ENCODE measurements at places on chromosomes 4 and X. TPM values are rescaled to one million over a fixed set of nuclear protein-coding genes. Genes with fewer than 3 reads are reported as not detected.

Gene PHOX2B
- total RNA-seq = not detected

Gene SSX2
- total RNA-seq = not detected

Gene EGFL6
- total RNA-seq = not detected

Gene PITX2
- not detected for total RNA-seq

Gene BMX
- 1.3 TPM for total RNA-seq

Gene MAOA
- 93.6 TPM for total RNA-seq

Gene CENPVL1
- total RNA-seq = not detected

Gene SLC9A7
- 5.5 TPM for total RNA-seq

DNA sequence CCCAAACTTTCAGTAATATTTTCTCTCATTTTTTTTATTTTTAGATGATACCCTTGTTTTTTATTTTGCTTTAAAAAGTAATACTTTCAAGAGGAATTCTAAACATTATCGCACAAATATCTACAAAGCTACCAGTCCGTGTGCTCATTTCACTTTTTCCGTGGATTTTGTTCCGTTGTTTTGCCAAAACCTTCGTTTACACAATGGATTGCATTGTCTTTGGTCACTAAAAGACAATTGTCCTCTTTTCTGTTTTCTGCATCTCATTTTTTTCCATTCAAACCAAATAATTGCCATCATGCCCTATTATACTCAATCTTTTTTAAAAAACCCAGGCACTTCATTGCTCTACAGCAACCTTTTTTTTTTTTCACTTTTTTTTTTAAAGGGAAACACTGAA, 214.9 kb downstream of the CXXC4 start:
- H3K27ac ChIP-seq = no peak overlapping the region
- H3K36me3 ChIP-seq = no peaks in the 10 kb centered on the region
- DNase-seq = no peak

GRCh38 chr4:163332526-163333406, at the start of gene NPY1R:
NPY1R (minus strand) TSS chr4:163332596; CDS start chr4:163326554, 6,042 bp downstream.
- DNase-seq = peak; percentile 8
- H3K36me3 ChIP-seq = no peaks in the 10 kb centered on the region
- peak within 1 kb of the TSS; percentile 73 for H3K4me3 ChIP-seq
- no peaks in the 10 kb centered on the region for H3K27me3 ChIP-seq

DNA sequence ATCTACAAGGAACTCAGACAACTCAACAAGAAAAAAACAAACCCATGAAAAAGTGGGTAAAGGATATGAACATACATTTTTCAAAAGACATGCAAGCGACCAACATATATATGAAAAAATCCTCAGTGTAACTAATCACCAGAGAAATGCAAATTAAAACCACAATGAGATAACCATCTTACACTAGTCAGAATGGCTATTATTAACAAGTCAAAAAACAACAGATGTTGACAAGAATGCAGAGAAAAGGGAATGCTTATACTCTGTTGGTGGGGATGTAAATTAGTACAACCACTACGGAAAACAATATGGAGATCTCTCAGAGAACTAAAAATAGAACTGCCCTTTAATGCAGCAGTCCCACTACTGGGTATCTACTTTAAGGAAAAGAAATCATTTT, 12.1 kb downstream of the NIPAL1 start:
- no peaks in the 10 kb centered on the region for H3K36me3 ChIP-seq
- no peaks in the 10 kb centered on the region for H3K4me1 ChIP-seq
- DNase-seq = no peak
- H3K27me3 ChIP-seq = no peaks in the 10 kb centered on the region
- no peak overlapping the region for H3K27ac ChIP-seq
- H3K4me3 ChIP-seq = no peak overlapping the region

DNA sequence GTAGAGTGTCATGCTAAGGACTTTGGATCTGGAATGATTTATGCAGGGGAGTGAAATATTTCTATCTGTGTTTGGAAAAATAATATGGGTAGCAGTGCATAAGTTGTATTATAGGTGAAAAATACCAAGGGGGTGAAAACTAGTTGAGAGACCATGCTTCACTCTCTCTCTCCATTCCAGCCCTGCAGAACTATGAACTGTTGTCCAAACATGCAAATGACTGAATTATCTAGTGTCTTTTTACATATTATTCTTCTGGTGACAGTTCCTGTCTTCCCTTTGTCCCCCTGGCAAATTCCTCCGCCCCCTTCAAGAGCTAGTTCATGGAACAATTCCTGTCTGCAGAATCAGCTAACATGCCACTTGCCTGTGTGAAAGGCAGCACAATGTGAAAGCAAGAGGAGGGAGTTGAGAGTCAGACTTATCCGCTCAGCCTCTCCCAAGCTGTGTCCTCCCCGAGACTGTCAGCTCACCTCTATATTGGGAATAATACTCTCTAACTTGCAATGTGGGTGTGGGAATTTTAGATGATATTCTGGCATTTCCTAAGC, 2.3 kb downstream of the PF4 start:
- no peak overlapping the region for H3K27ac ChIP-seq
- no peaks in the 10 kb centered on the region for H3K4me1 ChIP-seq
- no peak overlapping the region for H3K4me3 ChIP-seq
- no peaks in the 10 kb centered on the region for H3K36me3 ChIP-seq

- H3K27me3 ChIP-seq = no peaks in the 10 kb centered on the region
- no peaks in the 10 kb centered on the region for H3K36me3 ChIP-seq
- no peak overlapping the region for H3K27ac ChIP-seq
Observed at GRCh38 chr4:97330917-97331316, 812.4 kb downstream of the STPG2 start.

GRCh38 chr4:8029689-8030088, 90.0 kb upstream of the AFAP1 start:
- H3K4me1 ChIP-seq = no peaks in the 10 kb centered on the region
- no peak overlapping the region for H3K4me3 ChIP-seq
- no peaks in the 10 kb centered on the region for H3K27me3 ChIP-seq

GRCh38 chr4:94892051-94892450, 134.3 kb downstream of the BMPR1B start:
- no peak overlapping the region for H3K27ac ChIP-seq
- H3K4me3 ChIP-seq = no peak overlapping the region

- peaks cover 8% of the 10 kb centered on the region for H3K4me1 ChIP-seq
- H3K36me3 ChIP-seq = no peaks in the 10 kb centered on the region
- peak overlapping the region; percentile 30 for H3K27ac ChIP-seq
- no peak overlapping the region for H3K4me3 ChIP-seq
- H3K27me3 ChIP-seq = no peaks in the 10 kb centered on the region
Observed at GRCh38 chr4:123825596-123826291, 429.1 kb downstream of the SPRY1 start.

DNA sequence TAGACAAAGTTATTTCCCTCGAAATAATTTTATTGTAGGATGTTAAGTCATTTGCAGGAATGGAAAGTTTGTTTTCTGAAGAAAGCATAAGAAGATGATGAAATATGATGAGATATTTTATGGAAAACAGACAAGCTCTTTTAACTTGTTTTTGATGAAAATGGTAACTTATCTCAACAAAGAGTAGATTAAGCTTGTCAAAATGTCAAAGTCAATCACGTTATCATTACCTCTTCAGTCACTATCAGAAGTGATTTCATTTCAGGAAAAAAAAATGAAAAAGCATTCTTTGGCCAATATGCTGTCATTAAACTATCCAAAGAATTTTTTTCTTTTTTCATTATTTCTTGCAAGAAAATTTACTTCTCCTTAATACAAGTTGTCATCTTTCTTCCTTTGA, 221.0 kb upstream of the ANKRD50 start:
- H3K36me3 ChIP-seq = no peaks in the 10 kb centered on the region
- peaks cover 4% of the 10 kb centered on the region for H3K4me1 ChIP-seq
- no peak for DNase-seq
- H3K27me3 ChIP-seq = no peaks in the 10 kb centered on the region

GRCh38 chrX:130245441-130245840, 23.3 kb downstream of the ZNF280C start:
- H3K27ac ChIP-seq = no peak overlapping the region
- no peaks in the 10 kb centered on the region for H3K27me3 ChIP-seq
- no peak for DNase-seq
- H3K4me1 ChIP-seq = no peaks in the 10 kb centered on the region
- no peak overlapping the region for H3K4me3 ChIP-seq
- no peaks in the 10 kb centered on the region for H3K36me3 ChIP-seq

DNA sequence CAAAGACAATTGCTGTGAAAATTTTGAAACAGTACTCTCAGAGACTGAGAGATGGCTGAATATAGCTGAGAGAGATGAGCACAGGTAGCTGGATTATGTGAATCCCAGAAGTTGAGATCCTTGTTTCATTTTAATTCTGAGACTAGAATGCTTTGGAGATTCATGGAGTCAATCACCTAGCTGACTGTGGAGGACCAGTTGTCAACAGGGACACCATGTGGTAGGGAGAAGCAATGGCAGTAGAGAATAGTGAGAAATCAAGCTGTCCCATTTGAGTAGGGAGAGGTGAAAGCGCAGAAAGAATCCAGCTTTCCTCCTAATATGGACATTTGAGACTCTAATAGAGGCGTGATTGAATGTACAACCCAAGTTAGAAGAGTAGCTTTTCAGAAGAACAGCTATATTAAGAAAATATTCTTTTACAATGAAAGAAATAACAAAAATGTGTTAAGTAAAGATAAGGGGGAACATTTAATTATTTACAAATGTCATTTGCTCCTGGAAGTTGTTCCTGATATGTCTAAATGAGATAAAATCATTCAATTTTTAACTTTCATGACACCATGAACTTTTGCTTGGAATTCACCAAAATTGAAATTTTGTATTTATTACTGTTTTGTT, 30.3 kb upstream of the GLRB start:
- H3K4me3 ChIP-seq = no peak overlapping the region
- no peak for DNase-seq
- H3K36me3 ChIP-seq = no peaks in the 10 kb centered on the region
- H3K27ac ChIP-seq = no peak overlapping the region
- no peaks in the 10 kb centered on the region for H3K4me1 ChIP-seq
- H3K27me3 ChIP-seq = no peaks in the 10 kb centered on the region

DNA sequence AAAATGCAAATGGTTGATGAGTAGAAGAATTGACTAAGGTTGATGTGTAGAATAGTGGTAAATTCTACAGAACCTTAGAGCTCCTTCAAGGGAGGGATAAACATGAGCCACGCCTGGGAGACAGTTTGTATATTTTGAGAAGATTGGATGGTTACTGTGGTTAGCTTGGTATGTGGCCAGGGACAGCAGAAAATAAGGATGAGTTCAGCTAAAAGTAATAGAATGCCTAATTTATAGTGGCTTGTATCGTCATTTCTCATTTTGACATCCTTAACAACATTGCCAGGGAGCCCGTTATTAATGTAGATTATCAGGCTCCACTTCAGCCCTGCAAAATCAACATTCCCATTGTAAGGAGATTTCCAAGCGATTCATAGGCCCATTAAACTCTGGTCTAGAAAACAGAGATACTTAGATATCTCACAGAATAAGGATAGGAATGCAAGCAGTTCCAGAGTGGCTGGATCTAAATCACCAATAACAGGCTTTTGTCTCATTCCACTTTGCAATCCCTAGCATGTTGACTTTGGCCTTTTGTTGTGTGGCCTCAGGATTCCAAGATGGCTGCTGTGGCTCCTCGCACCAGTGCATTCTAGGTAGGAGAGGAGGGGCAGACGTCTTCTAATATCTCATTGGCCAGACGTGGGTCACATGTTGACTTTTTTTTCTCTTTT, 6.4 kb upstream of the PTTG2 start:
- peaks cover 4% of the 10 kb centered on the region for H3K4me1 ChIP-seq
- H3K27ac ChIP-seq = no peak overlapping the region
- H3K36me3 ChIP-seq = peaks cover 14% of the 10 kb centered on the region
- no peak for DNase-seq

DNA sequence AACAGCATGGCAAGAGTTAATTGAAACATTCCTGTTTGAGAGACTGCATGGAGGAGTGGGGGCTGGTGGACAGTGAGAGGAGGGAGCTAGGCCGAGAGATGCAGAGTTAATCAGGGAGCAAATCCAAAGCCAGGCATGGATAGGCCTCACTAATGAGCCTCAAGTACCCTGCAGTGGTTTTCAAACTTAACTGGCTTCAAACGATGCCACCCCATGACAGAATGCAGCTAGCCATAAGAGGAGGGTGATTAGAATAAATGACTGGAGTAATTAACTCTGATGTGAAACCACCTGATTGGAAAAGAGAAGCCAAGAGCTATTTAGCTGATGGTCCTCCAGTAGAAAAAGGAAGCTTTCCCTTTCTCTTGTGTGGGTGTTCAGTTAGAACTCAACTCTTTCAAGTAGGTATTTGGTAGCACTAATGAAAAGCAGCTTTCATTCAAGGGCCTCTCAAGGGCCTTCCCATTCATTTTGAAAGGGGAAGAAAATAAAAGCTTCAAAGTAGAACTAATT, 215.4 kb upstream of the MAB21L2 start:
- H3K4me3 ChIP-seq = no peak overlapping the region
- no peaks in the 10 kb centered on the region for H3K27me3 ChIP-seq
- no peak for DNase-seq
- H3K4me1 ChIP-seq = no peaks in the 10 kb centered on the region

GRCh38 chr4:158796370-158797140, 27.7 kb downstream of the FNIP2 start:
- peak; percentile 27 for DNase-seq
- H3K27ac ChIP-seq = no peak overlapping the region
- H3K4me1 ChIP-seq = no peaks in the 10 kb centered on the region
- no peaks in the 10 kb centered on the region for H3K27me3 ChIP-seq

- no peak overlapping the region for H3K4me3 ChIP-seq
- H3K27me3 ChIP-seq = no peaks in the 10 kb centered on the region
- no peak overlapping the region for H3K27ac ChIP-seq
- DNase-seq = no peak
- no peaks in the 10 kb centered on the region for H3K4me1 ChIP-seq
Observed at GRCh38 chrX:14676431-14676830, 147.1 kb downstream of the GLRA2 start.

- H3K36me3 ChIP-seq = no peaks in the 10 kb centered on the region
- H3K27me3 ChIP-seq = no peaks in the 10 kb centered on the region
- H3K4me1 ChIP-seq = no peaks in the 10 kb centered on the region
- H3K4me3 ChIP-seq = no peak overlapping the region
- DNase-seq = no peak
Observed at GRCh38 chrX:49972328-49972860, 50.0 kb downstream of the CLCN5 start.

All from ascending aorta (tissue), 2 donors.